Neural progenitor cell (in vitro differentiated cells): ENCODE measurements at places on chromosomes 6 and 20.

DNA sequence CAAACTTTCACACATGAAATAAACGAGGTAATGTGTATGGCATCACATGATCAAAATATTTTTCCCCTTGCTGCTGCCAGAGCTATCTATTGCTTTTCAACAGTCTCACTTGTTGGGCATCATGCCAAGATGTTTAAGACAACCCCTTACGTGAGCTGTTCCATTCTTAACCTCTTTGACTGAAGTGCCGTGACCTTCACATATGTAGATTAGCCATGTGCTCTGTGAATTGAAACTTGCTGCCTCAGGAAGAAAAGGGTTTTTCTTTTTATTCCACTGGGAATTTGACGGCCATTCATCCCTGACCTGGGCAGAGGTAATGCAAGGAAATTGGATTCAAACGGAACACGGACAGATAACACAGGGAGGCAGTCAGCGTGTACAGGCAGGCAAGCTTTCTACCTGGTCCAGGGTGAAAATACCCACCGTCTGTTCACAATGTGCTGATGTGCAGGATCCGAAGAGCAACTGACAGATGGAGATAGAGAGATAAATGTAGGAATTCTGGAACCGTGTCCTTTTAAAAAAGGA is 14.2 kb downstream of the ARID1B start:
- peak; percentile 13 for DNase-seq

DNA sequence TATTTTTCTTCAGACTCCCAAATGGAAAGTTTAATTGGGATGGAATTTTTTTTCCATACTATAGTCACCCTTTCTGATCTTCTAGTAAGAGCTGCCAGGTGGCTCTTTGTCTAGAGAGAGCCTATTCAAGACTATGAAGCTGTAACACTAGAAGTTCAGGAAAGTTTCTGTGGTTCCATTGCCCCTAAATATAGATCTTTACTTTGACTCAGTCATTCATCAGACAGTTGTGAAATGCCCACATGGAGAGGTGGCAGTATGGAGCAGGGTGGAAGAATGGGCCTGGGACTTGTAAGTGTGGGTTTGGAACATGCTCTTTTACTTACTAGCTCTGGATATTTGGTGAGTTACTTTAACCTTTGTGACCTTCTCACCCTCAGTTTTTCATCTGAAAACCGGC is 87.8 kb downstream of the CTNNBL1 start:
- no peak for DNase-seq

- no peak for DNase-seq
Observed at GRCh38 chr6:53310771-53311585, 37.8 kb downstream of the ELOVL5 start.

DNA sequence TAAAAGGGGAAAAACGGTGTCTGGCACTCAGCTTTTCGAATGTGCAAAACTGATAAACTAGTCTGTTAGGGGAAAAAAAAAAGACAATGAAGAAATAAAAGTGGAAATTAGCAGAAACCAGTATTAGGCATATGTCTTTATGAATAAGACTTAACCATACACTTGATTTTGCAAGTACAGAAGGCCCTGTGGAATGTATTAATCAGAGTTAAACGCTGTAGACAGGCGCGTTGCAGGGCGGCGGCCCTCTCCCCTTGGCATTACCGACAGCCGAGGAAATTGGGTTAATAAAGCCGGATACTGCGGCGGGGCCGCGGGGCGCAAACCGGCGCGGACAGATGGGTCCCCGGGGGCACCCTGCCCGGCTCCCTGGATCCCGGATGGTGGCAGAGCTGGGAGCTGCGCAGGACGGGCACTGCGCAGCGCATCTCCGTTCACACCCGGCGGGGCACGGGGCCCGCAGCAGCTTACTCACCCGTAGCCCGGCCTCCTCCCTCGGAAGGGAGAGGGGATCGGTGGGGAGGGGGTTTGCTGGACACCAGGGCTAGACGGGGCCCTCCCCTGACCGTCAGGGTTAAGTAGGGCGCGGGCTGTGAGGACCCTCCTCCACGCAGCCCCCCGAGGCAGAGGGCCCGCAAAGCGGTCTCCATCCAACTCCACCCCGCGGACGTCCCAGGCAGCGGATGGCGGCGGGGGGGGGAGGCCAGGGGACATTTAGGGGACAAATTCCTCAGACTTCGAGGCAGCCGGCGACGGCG is 2.0 kb downstream of the BHLHE23 start:
- DNase-seq = peak; percentile 50

DNA sequence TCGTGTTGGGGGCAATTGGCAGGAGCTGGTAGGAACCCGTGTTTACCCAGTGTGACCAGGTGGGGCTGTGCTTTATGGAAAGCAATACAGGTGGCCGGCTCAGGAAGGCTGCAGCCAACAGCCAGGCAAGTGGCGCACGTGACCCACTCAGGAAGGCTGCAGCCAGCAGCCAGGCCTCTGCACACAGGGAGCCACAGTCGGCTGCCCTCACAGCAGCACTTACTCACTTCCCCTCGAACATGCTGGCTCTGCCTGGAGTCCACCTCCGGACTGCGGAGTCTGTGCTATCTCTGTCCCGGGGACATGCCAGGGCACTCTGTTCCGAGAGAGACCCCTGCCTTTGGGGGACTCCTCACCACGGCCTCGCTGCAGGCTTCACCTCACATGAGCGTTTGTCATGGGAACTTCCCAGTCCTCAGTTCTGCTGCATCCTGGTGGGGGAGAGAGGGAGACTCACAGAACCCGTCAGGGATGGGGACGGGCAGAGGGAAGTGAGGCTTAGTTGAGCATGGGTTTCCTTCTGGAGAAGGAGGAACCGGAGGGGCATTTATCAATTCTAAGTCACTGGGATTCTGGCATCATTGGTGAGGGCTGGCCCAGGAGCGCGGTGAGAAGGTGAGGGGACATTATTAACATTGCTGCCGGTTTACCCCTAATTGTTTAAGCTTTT is 76.8 kb downstream of the TTLL2 start:
- no peak for DNase-seq

DNA sequence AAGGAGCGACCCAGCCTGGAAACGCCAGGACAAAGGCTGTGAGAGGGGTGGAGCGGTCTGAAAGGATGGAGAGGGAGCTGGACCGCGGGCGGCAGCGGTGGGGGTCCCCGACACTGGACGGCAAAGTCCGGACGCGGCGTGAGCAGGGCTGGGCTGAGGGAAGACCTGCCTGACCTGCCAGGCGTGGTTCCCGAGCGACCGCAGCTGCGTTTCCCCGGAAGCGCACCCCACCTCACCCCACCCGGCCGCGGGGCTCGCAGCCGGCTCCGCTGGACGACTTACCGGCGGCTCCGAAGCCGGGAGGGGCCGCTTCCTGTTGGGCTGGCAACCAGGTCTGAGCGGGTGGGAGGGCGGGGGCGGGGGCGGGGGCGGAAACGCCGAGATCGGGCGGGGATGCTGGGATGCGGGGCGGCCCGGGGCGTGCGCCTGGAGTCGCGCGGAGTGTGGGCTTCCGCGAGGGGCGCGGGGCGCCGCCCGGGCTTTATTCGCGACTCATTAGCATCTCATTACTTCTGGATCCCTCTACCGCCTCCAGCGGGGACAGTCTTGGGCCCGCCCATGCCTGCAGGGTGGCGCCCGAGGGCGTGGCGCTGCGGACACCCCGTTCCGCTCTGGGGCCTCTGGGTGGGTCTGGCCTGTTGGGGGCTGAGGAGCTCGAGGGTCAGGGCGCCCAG is at the start of gene MICAL1:
MICAL1 (minus strand) TSS at position 336 of the 674 bp plus-strand sequence. CDS start 1,576 bp downstream, outside the sequence.
- DNase-seq = peak; percentile 88

DNA sequence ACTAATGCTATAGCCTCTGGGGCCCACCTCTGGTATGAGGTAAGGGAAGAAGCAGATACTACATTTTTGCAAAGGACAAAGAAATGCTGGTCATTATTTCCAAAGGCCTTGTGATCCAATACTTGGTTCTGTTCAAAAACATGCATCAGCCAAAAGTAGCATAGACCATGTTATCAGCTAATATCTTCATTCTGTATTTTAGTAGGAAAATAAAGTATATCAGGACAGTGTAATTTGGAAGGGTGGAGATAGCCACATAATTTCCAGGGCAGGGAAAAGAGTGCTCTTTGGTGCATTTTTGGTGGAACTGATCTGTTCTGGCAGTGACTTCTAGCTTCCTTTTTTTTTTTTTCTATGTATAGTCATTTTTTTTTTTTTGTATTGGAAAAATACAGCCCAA is 258.0 kb upstream of the SOX4 start:
- no peak for DNase-seq

DNA sequence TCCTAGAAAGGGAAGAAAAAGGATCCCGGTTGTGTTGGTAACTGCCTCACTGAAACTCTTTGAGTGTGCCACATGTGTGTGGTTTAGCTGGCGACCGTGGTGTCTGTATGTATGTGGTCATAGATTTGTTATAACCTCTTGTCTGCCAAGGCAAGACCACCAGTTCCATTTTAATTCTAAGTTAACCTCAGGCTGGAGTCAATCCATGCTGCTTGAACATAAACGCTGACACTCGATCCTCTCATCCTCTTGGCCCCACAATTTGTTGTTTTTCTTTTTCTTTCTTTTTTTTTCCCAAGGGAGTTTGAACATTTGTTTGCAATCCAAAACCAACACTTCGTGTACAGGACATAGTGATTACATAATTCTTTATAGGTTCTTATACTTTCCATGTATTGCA is 318.9 kb upstream of the JAG1 start:
- no peak for DNase-seq

DNA sequence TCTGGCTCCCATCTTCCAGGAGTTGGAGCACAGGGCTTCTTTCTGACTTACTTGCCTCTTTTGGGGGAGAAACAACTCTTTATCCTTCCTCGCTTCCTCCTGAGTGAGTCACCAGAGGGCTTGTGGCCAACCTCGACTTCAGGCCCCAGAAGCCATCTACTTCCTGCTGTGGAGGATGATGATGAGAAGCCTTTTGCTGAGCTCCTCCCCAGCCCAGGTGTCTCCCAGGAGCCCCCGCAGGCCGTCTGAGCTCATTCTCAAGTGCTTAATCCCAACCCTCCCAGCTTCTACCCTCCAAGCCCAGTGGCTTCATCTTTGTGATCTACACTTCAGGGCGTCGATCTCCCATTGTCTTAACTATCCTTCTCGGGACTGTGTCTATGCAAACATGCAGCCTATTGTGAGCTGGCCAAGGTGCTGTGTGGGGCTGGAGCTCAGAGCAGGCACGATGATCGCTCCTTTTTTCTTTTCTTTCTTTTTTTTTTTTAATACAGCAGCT is 27.9 kb downstream of the SDCBP2 start:
- peak; percentile 43 for DNase-seq

- no peak for DNase-seq
Observed at GRCh38 chr6:73704798-73705197, 8.8 kb downstream of the CD109 start.

GRCh38 chr20:57422254-57422653 is 31.1 kb downstream of the RBM38 start:
- no peak for DNase-seq

DNA sequence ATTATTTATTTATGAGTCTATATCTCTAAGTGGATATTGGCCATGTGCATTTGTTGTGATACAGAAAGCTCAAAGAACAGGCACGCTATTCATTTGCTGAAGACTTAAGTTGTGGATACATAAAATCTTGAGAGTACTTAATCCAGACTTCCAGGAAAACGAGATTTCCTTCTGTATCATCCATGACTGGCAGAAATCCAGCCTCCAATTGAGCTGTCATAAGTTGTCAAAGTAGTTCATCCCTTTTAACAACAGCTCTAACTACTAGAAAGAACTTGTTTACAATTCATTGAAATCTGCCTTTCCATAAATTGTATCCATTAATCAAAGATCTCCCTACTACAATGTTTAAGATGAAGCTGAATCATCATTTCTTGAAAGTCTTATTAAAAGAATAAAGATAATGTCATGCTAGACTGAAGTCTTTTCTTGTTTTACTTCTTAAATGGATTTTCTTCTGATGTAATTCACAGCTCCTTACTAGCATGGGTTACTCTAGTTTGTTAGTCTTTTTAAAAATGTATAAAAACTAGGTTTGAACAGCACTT is 447.3 kb upstream of the CITED2 start:
- no peak for DNase-seq

GRCh38 chr6:101741474-101742171 is 348.1 kb downstream of the GRIK2 start:
- no peak for DNase-seq

DNA sequence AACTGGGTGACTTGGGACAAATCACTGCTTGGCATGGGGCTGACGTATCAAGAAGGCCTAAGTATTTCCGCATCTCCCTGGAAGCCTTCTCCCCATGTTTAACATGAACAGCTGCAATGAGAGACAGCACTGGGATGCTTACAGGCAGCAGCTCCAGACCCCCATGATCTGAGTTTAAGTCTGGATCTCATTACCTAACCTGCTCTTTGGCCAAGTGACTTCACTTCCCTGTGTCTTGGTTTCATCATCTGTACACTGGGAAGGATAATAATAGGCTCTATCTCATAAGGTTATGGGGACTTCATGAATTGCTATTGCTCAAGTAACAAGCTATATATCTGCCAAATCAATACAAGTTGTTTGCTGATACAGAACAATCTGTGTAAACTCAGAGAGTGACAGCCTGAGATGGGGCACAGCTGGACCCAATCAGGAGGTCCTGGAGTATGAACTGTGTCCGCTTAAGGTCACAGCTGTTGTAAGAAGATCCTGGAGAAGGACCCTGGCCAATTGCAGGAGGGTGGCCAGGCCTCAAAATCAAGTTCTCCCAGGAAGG is 56.0 kb downstream of the TGM2 start:
- DNase-seq = no peak

- DNase-seq = no peak
Observed at GRCh38 chr6:17381424-17382147, 11.8 kb upstream of the CAP2 start.

- DNase-seq = no peak
Observed at GRCh38 chr6:36020154-36020553, 4.3 kb downstream of the SLC26A8 start.

GRCh38 chr6:83518816-83519480 is 6.6 kb downstream of the PRSS35 start:
- DNase-seq = peak; percentile 29

DNA sequence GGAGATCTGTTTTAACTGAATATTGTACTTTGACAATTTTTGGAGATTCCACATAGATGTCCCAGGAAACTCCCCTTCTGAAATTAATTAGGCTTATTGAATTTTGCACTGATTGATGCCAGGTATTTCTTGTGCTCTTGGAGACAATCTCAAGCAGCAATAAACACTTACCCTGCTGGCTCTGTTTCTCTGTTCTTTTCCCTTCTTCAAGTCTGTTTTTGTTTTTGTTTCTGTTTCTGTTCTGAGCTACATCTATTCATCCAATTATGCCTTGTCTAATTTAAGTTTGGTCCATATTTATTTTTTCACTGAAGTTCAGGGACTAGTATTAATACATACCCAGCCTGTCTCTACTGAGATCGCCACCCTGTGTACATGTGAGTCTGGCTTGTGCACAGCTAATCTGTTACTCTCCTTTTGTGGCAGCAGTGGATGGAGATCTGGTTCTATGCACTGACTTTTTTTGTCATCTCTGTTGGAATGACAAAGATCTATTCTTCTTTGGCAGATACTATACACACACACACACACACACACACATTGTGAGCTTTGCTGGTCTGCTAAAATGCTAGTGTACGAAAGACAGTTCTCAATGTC is 51.9 kb downstream of the IL22RA2 start:
- no peak for DNase-seq
